ENCODE measurements at places on chromosomes 11 and 22.

- DNase-seq, result no peak
These were observed 30.3 kb downstream of the PDE3B start for GRCh38 chr11:14673824-14674405.

- DNase-seq, result no peak
These were observed 773.0 kb upstream of the LUZP2 start for GRCh38 chr11:23723861-23724260.

DNA sequence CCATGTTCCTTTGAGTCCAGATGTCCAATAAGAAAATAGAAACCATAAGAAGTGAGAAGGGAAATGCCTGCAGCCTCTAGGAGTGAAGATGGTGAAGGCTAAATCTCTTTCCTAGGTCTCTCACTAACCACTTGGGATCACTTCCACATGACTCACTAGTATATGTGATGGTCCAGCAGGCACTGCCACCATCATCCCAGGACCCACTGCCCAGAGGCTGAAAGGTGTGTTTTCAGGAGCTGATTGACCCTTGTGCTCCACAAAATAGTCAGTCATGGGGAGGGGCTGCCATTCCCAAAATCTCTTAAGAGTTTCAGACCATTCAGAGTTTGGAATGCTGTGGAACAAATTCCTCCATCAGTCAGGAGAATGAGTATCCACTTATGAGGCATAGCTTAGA is 22.9 kb downstream of the UBASH3B start:
- no peak for DNase-seq

DNA sequence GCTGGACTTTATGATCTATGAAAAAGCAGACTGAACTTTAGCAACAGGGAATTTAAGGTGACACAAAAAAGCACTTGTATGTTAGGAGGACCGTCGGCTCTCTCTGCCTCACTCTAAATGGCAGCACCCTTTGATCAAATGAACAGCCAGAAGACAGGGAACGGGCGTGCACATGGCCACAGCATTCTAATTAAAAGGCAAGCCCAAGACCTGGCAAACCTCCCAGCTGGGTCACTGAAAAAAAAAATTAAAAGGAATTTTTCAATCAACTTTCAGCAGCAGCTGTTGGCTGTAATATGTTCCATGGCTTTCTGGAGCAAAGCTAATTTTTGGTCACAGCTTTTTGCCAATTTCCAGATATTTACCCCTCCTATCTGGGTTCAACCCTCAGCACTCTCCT is 116.5 kb downstream of the C11orf58 start:
- DNase-seq, result no peak

DNA sequence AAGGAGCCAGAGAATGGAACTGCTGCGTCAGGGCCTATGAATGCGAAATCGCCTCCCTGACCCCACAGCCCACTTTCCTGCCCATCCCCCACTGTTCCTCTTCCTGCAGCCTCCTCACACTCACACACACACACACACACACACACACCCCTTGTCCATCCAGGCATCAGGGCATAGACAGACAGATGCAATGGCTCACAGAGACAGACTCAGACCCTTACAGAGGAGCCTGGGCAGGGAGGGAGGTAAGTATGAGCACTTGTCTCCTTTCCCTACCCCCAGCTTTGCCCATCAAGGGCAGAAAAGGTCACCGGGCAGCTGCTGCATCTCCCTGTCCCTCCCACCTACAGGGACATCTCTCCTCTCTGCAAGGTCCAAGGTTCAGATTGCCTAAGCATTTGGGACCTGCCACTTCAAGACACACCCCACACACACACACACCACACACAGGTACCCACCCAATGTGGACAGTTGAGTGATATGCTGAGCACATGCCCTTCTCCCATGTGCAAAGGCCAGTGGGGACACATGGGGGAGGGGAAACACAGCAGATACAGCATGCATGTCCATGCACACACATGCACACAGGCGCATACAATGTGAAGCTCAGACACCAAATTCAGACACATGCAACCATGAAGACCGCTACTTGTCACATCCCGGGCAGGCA is 2.0 kb upstream of the NRXN2 start:
- DNase-seq, result no peak

DNA sequence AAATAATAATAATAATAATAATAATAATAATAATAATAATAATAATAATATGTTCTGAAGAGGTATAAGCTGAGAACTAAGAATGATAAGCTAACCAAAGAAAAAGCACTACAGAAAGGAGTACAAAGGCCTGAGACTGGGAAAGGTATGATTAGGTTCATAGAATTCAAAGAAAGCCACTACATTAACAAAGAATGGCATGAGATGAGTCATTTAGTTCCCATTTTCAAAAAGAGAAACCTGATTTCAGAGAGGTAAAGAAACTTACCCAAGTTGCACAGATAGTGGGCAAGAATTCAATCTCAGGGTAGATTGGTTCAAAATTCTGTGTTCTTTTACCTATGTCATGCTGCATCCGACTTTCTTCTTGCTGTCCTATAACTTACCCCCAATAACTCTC is 350.9 kb downstream of the TTC28 start:
- no peak for DNase-seq

DNA sequence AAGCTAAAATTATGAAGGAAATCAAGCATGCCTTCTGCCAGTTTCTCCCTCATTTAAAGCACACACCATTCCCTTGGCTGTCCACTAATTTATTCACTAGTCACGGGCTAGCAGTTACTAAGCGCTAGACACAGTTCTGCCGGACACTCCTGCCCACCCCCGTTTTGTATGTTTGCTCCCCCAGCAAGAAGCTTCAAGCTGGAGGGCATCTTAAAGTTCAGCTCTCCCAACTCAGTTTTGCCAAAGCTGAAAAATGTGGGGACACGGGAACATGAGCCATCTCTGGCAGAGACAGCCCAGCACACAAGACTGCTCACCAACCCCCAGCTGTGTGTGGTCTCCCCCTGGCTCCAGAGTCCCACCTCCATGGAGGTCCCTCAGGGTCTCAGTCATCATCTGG is 263.6 kb downstream of the BRD1 start:
- no peak for DNase-seq

GRCh38 chr11:96051820-96052219 is 127.9 kb upstream of the MTMR2 start:
- no peak for DNase-seq

DNA sequence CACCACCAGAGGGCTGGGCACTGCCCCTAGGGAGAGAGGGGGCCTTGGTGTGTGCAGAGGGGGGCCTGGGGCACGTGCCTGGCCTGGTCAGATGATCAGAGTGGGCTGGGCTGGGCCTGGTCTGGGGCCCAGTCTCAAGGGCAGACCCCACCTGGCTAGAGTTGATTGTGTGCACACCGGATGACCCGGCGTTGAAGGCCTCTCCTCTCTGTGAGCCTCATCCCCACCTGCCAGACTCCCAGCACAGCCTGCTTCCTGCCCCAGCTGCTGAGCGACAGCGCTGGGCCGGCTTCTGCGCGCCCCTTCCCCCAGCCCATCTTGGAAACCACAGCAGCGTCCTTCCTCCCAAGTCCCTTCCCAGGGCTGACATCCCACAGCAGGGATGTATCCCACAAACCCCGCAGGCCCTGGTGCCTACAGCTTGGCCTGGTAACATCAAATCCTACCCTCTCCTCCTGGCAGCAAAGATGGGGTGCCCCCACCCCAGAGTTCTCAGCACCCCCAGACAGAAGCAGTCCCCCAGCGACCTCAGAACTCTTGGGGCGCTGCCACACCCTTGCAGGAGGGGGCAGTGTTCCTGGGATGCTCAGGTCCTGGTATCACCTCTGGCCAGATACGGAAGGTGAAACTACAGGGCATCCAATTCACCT is 11.0 kb upstream of the TSSC4 start:
- no peak for DNase-seq

DNA sequence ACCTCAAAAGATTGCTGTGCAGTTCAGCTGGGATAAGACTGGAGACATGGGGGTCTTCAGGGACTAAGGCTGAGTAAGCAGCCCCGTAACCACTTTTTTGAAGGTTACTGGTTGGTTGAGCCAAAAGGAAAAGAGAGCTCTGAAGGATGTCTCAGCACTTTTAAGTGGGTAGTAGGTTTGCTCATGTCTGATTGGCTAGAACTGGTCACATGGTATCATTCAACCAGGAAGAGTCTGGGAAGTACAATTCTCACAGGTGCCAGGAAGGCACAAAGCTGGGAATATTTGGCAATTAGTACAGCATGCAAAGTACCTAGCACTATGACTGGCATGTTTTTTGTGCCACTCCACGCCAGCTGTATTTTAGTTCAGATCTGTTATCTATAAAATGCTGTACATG is 58.1 kb downstream of the SNX19 start:
- no peak for DNase-seq

DNA sequence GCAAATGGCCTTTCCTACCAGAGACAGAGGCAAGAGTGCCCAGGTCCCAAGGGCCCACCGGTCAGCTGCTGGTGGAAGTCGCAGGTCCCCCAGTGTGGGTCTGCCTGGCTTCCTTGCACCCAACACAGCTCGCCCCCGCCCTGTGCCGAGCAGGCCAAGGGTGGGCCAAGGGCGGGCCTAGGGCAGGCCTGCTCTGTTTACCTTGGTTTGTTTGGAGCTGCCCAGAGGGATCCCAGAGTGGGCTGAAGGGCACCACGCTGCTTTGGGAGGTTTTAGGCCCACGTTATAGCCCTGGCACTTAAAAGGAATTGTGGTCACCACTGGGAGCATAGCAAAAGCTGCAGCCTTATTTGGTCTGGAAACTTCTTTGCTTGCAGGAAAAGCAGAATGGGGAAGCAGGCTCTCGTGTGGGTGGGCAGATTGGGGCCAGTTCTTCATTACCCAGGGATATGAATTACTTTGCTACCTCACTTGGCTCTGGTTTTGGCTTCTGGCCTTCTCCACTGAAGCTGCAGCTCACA is 38.0 kb downstream of the MRGPRD start:
- DNase-seq, result no peak

DNA sequence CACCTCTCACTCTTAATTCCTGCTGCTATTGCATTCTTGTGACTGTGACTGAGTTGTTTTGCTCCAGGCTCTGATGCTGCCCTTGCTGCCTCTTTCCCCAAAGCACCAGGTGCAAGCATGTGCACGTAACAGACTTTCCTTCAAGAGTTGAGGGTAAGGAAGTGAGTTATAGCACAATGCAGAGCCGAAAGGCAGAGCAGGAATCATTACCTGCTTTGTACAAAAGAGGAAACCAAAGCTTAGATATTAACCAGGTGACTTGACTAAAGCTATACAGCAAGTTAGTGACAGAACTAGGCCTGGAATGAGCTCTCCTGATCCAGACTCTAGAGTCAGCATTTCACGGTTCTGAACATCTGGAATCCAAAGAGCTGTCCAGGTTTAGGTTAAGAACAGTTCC is 33.6 kb downstream of the NEU3 start:
- DNase-seq, result no peak

DNA sequence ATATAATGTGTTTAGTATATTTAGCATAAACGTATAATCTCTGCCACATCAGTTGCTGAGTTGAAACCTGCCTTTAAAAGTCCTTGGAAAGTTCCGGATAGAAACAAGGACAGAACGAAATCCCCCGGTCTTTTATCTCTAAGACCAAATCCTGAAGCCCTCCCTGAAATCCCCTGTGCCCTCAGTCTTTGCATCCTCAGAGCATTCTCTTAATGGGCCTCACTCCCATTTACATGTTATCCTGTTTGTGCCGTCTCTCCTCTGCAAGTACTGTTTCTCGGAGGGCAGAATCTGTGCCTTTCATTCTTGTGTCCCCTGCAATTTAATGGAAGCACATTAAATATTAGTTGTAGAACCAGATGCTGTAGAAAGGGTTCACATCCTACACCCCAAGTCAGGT is 56.0 kb downstream of the ZNRF3 start:
- no peak for DNase-seq

DNA sequence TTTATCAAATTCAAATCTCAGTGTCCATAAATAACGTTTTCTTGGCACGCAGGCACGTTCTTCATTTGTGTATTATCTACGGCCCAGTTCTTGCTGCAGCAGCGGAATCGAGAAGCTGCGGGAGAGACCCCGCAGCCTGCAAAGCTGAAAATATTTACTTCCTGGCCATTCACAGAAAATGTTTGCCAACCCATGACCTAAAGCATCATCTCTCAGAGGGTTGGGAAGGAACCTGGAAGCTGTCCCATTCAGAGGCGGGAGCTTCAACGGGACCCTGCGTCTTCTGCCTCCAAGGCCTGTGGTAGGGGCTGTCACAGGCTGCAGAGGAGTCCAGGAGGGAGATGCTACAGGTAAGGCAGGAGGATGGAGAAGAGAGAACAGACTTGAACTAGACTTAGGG is 319.2 kb downstream of the MN1 start:
- no peak for DNase-seq

GRCh38 chr11:73189315-73189714 is 28.8 kb upstream of the P2RY2 start:
- no peak for DNase-seq

- no peak for DNase-seq
These were observed 7.7 kb upstream of the MN1 start for GRCh38 chr22:27809226-27809603.

DNA sequence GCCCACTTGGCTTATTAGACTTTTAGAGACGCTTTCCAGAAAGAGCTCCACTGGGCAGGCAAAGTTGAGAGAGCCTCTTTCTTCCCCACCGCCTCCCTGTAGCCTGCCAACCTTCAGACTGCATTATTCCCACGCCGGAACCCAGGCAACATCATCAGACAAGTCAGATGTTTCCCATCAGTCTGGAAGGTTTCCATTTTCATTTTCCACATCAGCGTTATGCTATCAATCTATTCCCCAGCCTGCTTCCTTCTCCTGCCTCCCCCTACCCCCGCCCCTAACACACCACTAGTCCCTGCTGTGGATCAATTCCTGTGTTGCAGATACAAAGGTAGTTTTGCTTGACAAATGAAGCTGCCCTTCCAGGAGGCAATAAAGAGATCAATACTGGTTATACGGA is 184.8 kb downstream of the DSCAML1 start:
- no peak for DNase-seq

- no peak for DNase-seq
These were observed 25.4 kb upstream of the DDI1 start for GRCh38 chr11:104011044-104011443.

DNA sequence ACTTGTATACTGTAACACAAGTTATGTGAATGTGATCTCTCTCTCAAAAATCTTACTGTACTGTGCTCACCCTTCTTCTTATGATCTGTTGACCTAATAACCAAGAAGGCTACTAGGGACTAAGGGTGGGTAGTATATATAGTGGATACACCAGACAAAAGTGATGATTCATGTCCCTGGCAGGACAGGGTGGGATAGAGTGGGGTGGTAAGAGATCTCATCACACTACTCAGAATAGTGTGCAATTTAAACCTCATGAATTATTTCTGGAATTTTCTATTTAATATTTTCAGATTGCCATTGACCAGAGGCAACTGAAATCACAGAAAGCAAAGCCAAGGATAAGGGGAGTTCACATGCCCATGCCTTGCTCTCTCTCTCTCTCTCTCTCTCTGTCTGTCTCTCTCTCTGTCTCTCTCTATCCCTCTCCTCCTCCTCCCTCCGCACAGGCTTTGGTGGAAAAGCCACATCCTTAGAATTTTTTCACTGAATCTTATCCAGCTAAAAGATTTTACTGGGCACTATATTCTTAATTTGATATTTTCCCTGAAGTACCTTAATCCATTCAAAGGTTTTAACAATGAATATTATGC is 12.0 kb upstream of the STK33 start:
- DNase-seq, result no peak

- no peak for DNase-seq
These were observed 2.8 kb downstream of the PDGFB start for GRCh38 chr22:39241794-39242594.

GRCh38 chr11:79794484-79795393 is 353.9 kb upstream of the TENM4 start:
- no peak for DNase-seq
